Activated CD4-positive, alpha-beta memory T cell treated with anti-CD3 and anti-CD28 coated beads for 36 hours (primary cell): ENCODE measurements at places on chromosomes 6 and 20.

GRCh38 chr20:57544838-57545564, 15.9 kb upstream of the PCK1 start:
- no peaks in the 10 kb centered on the region for H3K36me3 ChIP-seq
- no peak for DNase-seq
- H3K4me3 ChIP-seq, result no peak overlapping the region

GRCh38 chr6:134176264-134176975, 124.0 kb upstream of the SLC2A12 start:
- peak overlapping the region; percentile 98 for H3K4me3 ChIP-seq
- peaks cover 33% of the 10 kb centered on the region for H3K36me3 ChIP-seq
- no peak for DNase-seq
- H3K27ac ChIP-seq, result peak overlapping the region; percentile 85
- peaks cover 46% of the 10 kb centered on the region for H3K4me1 ChIP-seq
- no peaks in the 10 kb centered on the region for H3K27me3 ChIP-seq

DNA sequence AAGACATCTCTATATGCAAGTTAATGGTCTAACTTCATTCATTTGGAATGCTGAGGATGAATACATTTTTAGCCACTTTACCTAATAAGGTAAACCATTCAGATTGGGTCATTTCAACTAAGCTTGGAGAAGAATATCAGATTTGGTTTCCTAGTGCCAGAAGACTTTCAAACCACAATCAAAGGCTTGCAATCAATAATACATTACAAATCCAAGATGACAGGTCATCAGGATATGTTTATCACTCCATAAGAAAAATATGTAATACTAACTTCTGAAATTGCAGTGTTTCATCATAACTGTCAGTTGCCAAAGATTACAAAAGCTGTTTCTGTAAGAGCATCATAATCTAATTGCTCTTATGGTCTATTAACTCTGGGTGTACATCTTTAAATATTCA, 654.0 kb downstream of the COL12A1 start:
- no peaks in the 10 kb centered on the region for H3K4me1 ChIP-seq
- no peaks in the 10 kb centered on the region for H3K36me3 ChIP-seq
- no peak overlapping the region for H3K4me3 ChIP-seq
- H3K27me3 ChIP-seq, result no peaks in the 10 kb centered on the region

DNA sequence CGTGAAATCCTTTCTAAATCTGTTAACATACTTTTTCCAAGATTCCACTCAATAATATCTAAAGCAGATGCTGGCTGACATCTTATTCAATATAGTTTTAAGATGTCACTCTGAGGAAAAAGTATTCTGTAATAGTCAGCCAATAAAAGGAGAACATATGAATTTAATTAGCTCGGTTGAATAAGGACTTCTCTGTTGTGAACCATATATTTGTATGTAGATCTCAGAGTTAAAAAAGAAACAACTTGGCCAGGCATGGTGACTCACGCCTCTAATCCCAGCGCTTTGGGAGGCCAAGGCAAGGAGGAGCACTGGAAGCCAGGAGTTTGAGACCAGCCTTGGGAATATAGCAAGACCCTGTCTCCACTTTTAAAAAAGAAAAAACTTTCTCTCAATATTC, 7.4 kb upstream of the CD24 start:
- no peak overlapping the region for H3K4me3 ChIP-seq
- no peaks in the 10 kb centered on the region for H3K4me1 ChIP-seq
- no peaks in the 10 kb centered on the region for H3K36me3 ChIP-seq
- peaks cover 25% of the 10 kb centered on the region for H3K27me3 ChIP-seq

DNA sequence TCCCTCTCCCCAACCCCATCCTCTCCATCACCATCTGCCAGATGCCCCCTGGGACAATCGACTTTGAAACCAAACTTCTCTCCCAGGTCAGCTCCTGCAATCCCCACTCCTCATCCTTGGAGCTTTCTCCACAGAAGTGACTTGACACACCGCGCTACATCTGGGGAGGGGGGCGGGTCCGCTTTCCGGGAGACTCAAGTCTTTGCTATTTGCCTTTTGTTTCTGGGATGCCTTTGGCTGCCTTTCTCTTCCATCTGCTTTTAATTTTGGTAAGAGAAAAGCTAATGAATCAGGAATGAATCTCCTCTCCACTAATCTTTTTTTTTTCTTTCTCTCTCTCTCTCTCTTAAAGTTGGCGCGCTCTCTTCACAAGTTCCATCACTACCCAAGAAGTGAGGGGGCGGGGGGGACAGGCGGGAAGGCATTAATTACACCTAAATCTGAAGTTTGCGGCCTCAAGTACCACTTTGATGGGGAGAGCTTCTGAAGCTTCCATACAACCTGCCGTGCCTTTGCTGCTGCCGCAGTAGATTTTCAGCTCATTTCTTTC, 664 bp upstream of the TPBG start:
- no peak for DNase-seq
- H3K4me3 ChIP-seq, result peak overlapping the region; percentile 75
- peaks cover 50% of the 10 kb centered on the region for H3K27me3 ChIP-seq
- no peak overlapping the region for H3K27ac ChIP-seq
- no peaks in the 10 kb centered on the region for H3K36me3 ChIP-seq

- H3K27ac ChIP-seq, result no peak overlapping the region
- peaks cover 3% of the 10 kb centered on the region for H3K4me1 ChIP-seq
- H3K4me3 ChIP-seq, result no peak overlapping the region
- no peak for DNase-seq
- H3K27me3 ChIP-seq, result peaks cover 6% of the 10 kb centered on the region
These were observed 22.4 kb upstream of the MAS1L start for GRCh38 chr6:29510202-29510601.

DNA sequence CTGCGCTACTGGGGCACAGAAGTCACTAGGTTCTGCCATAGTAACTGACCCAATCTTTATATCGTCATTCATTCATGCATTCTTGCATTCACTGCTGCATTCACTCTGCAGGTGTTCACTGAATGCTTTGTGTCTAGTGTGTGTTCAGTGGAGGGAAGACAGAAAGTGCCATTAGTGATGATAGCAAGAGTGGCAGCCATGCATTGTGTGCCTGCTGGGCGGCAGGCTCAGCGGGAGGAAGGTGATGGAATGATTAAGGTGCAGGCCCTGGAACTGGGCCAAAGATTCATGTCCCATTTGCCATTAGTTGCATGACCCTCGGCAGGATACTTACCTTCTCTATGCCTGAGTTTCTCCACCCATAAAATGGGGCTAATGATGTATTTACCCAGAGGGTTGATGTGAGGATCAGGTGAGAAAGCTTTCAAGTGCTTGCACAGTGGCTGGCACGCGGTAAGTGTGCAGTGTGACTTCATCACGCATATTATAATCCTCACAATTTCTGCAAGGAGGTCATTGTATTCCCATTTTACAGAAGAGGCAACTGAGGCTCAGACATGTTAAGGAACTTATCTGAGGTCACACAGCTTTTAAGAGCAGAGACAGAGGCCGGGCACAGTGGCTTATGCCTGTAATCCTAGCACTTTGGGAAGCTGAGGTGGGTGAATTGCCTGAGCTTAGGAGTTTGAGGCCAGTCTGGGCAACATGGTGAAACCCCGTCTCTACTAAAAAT, 40.1 kb downstream of the ITPR3 start:
- no peak for DNase-seq
- no peak overlapping the region for H3K4me3 ChIP-seq
- H3K4me1 ChIP-seq, result no peaks in the 10 kb centered on the region
- peaks cover 11% of the 10 kb centered on the region for H3K36me3 ChIP-seq
- H3K27me3 ChIP-seq, result no peaks in the 10 kb centered on the region
- no peak overlapping the region for H3K27ac ChIP-seq

- H3K36me3 ChIP-seq, result no peaks in the 10 kb centered on the region
- no peaks in the 10 kb centered on the region for H3K4me1 ChIP-seq
- H3K27ac ChIP-seq, result no peak overlapping the region
- no peak overlapping the region for H3K4me3 ChIP-seq
- no peak for DNase-seq
These were observed 82.2 kb upstream of the SLC2A12 start for GRCh38 chr6:134134654-134135053.

DNA sequence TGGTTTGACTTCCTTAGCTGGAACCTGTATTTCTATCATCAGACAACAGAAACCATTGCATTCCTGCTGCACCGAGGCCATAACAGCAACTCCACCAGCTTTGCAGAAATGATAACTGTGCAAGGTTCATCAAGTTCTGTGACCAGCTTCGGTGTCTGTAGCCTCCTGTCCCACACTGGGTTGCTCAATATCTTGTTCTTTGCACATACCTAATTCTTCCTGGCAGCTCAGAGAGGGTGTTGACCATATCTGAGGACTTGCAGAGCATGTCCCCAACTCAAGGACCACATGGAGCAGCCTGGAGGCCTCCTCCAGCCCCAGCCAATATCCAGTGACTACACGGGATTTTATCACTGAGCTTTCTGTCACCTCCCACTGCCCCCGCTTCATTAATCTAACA, 59.3 kb upstream of the SCAF8 start:
- no peaks in the 10 kb centered on the region for H3K4me1 ChIP-seq
- no peak overlapping the region for H3K4me3 ChIP-seq
- H3K27me3 ChIP-seq, result no peaks in the 10 kb centered on the region
- no peaks in the 10 kb centered on the region for H3K36me3 ChIP-seq
- no peak overlapping the region for H3K27ac ChIP-seq
- no peak for DNase-seq

DNA sequence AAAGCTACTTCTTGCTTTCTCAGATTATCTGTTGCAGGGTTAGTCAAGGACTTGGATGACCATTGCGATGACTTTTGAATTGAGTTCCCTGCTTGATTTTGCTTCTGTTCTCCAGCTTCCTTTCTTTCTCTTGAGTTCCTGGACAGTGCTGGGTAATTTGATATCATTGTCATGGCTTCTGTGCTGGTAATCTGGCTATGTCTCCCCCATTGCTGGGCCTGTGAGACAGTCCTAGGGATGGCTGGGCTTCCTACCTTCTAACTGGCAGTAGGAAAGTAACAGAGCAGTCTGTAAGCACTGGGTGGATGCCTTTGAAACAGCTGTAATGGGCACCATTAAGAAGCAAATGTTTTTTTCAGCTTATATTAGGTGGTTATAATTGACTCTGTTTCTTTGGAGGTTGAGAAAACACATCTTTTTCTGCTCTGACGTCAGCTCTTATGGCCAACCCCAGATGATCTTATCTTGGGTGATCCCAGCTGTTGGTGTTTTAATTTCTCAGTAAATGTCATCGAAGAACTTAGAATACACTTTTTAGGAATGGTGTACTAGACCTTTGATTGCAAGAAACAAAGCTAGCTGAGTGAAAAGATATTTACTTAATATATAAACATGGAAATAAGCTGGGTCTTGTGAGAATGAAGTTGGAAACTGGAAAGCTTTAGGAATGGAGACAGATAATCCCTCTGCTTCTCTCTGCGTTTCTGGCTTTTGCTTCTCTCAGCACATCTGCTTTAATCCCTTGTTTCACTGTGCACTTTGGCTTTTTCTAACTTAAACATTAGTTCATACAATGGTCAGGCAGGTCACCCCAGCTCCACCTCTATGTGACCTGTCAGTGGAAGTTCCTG, 195.0 kb upstream of the MAN1A1 start:
- H3K36me3 ChIP-seq, result no peaks in the 10 kb centered on the region
- no peak for DNase-seq
- H3K4me1 ChIP-seq, result no peaks in the 10 kb centered on the region
- H3K4me3 ChIP-seq, result no peak overlapping the region
- no peak overlapping the region for H3K27ac ChIP-seq

- H3K27ac ChIP-seq, result no peak overlapping the region
- H3K4me1 ChIP-seq, result peaks cover 29% of the 10 kb centered on the region
- peaks cover 32% of the 10 kb centered on the region for H3K36me3 ChIP-seq
- DNase-seq, result no peak
These were observed 11.0 kb downstream of the SLC29A1 start for GRCh38 chr6:44234101-44235025.

- H3K4me3 ChIP-seq, result no peak overlapping the region
- no peaks in the 10 kb centered on the region for H3K27me3 ChIP-seq
- peaks cover 8% of the 10 kb centered on the region for H3K36me3 ChIP-seq
- H3K27ac ChIP-seq, result no peak overlapping the region
- peaks cover 2% of the 10 kb centered on the region for H3K4me1 ChIP-seq
- no peak for DNase-seq
These were observed 195.0 kb downstream of the TMEM242 start for GRCh38 chr6:157128235-157128775.

DNA sequence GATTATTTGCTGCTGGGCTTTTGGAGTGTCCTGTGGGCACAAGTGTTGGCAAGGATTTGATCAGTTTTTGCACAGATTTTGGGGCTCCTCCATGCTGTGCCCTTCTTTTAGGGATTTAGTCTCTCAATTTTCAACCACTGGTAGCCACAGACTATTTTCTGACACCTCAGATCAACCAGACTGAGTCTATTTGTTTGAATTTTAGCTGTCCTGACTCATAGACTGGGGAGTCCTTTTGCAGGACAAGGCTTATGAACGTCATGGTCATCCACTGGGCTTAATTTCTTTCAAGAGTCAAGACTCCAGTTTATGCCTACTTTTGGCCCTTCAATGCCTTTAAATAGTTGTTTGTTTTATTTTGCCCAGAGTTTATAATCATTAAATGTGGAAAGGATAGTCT, 59.3 kb downstream of the BCKDHB start:
- H3K36me3 ChIP-seq, result peaks cover 5% of the 10 kb centered on the region
- no peaks in the 10 kb centered on the region for H3K27me3 ChIP-seq
- no peak for DNase-seq
- no peak overlapping the region for H3K4me3 ChIP-seq
- H3K27ac ChIP-seq, result no peak overlapping the region
